HuH-7 (cell line): ENCODE measurements at places on chromosomes 2 and 18.

DNA sequence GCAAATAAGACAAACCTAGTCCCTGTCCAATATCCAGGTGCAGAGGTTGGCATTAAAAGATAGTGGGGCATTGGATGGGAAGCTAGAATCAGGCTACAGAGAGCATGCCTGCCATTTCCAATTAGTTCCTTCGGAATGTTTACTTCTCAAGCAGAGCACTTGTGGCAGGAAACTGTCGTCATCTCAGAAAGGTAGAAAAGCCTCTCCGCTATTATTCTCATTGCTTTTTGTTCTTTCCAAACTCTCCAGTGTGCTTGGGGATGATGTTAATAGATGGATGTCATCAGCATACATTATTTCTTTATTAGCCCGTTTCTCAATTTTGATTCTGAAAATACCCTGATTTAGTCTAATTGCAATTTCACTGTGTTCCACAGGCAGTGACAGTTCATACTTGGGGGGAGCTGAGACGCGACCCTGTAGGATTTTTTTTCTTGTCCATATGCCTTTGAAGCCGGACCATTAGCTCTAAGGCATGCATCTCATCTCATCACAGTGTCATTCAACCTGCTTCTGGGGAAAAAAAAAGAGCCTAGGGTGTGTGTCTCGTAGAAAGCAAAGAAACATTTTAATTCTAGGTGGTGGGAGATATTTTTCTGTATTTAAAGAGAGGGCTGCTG lies 7.7 kb downstream of the ASB18 start:
- DNase-seq = no peak

GRCh38 chr2:42036413-42036812 lies 11.4 kb upstream of the PKDCC start:
- DNase-seq = no peak

GRCh38 chr2:173075781-173076580 lies at the start of gene MAP3K20:
TSS of gene MAP3K20 (plus strand) at chr2:173075846. CDS start at chr2:173091032, 15,186 bp downstream.
- peak; percentile 55 for DNase-seq

DNA sequence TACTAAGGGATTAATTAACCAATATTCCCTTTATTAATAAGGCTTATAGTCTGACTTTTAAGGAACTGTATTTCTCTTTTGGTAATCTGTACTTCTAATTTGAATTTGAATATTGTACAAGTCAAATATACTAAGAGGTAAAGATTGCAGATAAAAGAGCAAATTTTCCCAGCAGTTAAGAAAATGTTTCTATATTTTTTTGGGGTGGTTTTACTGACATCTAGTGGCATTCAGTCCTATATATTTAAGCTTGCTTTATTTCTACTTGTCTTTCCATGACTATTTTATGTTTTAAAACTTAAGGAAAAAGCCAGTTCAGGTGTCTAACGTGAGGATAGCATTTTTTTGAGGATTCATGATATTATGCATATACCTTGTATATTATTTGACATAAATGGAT lies 41.6 kb downstream of the TDRD15 start:
- DNase-seq = peak; percentile 13

GRCh38 chr2:168120730-168121129 lies 126.7 kb downstream of the STK39 start:
- no peak for DNase-seq

DNA sequence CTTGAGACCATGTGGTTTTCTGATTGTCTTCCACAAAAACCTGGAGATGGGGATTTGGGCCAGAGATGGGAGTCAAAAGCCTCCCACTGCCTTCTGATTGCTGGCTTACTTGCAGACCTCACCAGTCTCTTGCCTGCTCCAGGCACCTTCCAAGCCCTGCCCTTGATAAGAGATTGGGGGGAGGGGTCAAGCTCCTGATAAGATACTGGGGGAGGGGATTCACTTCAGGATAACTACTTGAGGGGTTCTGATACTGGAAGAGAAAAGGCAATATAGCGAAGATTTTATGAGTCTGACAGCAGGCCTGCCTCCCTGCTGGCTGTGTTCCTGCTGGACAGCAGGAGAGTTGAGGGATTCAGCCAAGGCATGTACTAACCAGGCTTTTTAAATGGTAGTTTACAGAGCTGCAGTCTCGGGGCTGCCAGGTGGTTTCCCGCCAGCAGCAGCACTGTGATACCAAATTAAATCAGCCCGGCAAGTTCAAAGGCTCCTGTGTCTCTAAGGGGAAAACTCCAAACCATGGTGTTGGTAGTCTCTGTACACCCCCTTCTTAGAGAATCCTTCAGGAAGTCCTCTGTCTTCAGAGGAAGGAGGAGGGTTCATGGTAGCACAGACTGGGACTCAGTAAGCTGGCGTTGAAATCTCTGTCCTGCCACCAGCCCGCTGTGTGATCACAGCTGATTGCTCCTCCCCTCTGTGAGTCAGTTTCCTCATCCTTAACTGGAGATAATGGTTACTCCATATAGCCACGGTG lies 58.3 kb downstream of the FBXO36 start:
- no peak for DNase-seq

DNA sequence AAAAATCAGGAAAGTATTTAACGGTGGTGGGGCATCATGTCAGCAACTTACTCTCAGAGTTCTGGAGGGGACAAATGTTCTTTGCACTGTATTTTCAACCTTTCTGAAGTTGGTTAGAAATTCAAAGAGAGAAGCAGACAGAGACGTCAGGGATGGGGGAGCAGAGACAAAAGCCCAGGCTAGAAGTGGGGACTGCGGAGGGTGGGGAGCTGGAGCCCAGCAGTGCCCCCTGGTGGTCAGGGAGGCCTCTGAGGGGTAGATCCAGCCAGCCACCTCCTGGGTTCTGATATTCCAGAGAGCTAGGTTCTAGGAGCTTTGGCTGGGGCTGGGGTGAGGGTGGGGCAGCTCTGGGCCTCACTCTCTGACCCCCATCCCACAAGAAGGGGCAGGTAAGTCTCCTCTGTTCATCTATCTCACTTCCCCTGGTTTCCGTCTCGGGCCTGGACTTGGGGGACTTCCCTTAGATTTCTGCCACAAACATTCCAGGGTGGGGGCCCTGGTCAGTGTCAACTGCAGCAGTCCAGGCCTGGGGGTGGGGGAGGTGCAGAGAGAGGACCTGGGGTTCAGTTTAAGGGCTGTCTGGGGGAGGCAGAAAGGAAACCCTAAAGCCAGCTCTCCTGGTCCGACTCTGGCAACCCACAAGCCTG lies 8.9 kb downstream of the TNS1 start:
- DNase-seq = peak; percentile 92

- DNase-seq = no peak
Measured at GRCh38 chr2:204127238-204127637, 190.7 kb downstream of the ICOS start.

GRCh38 chr18:154151-154550 lies 4.2 kb upstream of the USP14 start:
- DNase-seq = no peak

DNA sequence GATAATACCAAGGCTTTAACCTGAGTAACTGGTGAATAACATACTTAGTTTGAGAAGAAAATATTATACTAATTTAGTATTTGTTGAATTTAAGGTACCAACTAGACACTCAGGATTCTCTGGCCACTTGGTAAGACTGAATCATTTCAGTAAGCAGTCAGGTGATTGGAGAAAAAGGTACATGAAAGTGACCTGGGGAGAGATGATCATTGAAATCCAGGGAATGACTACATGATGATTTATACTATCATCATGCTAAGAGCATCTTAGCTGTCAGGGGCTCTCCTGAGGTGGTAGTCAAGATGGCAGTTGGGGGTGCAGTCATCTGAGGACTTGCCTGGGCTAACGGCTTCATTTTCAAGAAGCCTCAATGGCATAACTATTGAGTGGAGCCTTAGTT lies 571.2 kb upstream of the ACVR2A start:
- no peak for DNase-seq

DNA sequence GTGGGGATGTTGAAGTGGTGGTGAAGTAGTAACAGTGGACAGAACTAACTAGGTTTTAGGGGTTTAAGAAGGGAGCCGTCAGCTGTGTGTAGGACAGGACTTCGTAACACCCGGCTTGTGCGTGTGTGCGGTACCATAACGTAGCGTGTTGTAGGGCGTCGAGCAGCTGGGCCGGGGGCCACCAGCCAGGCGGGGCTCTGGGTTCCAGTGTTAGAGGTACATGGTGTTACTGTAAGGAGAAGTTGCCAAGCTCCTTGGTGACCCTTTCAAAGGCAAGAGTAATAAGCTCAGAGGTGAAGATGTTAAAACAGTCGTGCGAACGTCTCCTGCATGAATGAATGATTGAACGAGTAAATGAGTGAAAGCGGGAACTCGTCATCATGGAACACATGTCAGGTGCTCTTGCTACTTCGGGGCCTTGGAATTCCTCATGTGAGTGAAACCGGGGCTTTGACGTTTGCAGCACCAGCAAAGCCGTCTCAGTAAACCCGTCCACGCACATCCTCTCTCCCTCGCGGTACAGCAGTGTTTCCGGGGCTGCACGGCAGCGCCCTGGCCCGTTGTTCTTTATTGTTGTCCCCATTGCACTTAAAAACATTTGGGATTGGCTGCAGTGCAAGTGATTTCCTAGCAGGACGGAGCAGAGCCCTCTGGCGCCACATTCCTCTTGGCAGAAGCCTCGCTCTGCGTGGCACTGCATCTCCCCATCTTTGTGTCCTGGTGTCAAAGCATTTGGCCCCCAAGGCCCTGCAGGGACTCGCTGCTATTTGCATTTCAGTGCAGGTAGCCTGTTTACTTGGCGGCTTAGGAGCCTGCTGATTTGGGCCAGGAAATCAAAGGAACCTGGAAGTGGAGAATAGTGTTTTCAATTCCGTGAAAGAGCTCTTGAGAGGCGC lies 115.0 kb downstream of the GBX2 start:
- DNase-seq = no peak

- no peak for DNase-seq
Measured at GRCh38 chr2:172772633-172773032, 37.0 kb downstream of the RAPGEF4 start.

DNA sequence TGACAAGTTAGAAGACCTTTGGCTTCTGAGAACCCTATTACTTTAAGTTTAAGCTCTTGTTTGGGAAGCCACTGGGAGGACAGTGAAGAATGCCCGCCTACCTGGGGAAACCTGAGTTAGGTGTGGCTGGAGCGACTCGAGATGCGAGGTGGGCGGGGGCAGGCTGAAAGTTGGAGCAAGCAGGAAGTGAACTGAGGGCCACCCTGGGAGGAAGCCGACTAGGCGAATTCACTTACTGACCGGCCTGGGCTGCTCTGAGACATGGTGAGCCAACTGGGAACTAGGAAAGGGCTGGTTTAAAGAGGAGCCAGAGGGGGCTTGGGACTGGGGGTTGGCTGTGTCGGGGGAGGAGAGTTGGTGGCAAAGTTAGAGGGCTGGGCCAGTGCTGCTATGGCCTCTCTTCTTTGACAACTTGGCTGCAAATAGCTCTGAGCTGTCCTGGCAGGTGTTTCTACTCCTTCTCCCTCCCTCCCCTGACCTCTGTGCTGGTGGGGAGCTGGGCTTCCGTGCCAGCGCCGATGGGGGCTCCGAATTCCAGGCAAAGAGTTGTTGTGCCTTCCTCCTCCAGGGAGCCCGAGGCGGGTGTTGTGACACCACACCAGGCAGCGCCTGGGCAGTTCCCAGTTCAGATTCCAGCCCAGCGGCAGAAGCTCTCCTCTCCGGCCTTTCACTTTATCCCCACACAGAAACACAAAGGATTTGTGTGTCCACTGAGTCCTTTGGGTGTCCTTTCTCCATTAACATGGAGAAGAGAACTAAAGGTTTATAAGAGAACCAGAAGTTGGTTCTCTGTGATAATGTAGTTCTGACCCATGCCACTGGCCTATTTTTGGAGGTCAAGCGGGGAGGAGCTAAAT lies at the start of gene VAMP8:
Gene VAMP8, plus strand, starts transcription at position 201 of the 857 bp plus-strand sequence. Its CDS starts 61 bp downstream, at position 262.
- no peak for DNase-seq

DNA sequence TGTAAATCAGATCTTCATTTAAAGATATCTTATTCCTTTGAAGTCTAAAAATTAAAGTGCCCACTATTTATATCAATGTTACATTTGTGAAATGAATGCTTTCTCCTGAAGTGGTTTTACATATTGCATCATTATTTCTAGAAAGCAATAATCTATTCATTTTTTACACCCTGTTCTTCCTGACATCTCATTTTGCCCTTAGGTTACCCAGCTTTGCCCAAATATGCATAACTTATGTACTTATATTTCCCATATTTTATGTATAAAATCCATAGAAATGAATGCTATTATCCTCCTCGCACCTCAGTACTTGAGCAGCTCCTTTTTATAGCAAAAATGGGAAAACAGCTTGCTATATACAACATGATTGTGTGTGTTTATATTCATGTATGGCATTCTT lies 396.5 kb upstream of the DSEL start:
- DNase-seq = no peak

- DNase-seq = no peak
Measured at GRCh38 chr2:10424051-10424450, 24.1 kb downstream of the ODC1 start.

- no peak for DNase-seq
Measured at GRCh38 chr2:239214725-239215124, 186.1 kb downstream of the HDAC4 start.

DNA sequence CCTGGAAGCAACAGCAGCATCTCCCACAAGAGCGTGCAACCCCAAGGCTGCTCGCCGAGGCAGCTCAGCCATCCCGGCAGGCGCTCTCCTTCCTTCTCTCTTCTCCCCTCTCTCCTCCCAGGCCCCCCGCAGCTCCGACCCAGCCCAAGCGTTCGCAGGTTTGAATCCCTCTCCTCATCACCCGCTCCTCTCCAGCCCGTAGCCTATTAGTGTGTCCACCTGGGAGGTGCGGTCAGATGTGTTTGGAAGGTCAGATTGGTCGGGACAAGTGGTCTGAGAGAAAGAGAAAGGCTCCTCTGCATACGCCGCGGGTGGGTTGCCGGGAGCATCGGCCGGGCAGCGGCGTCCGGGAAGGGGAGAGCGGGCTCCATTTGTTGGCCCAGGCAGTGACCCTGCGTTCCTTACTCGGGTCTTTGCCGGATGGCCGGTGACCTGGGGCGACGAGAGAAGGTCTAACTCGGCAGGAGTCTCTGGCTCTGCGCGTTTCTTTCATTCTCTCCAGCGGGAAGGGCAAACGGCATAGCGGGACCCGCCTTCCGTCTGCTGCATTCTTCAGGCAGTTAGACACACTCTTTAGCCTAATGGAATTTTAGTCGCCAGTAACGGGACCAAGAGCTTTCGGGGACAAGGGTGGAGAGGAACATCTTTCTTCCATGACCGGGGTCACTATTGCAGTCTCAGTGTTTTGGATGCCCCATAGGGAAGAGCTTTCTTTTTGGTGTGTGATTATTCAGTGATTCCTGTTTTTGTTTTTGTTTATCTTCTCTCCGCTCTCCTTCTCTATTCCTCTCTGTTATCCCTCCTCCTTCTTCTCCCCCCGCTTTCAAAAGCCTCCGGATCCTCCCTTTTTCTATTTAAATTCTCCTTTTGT lies 1.1 kb upstream of the TMEFF2 start:
- DNase-seq = peak; percentile 28

GRCh38 chr2:242027676-242028450 lies 158.3 kb downstream of the RTP5 start:
- DNase-seq = no peak

- peak; percentile 34 for DNase-seq
Measured at GRCh38 chr2:229445019-229445418, 173.9 kb upstream of the PID1 start.
